ENCODE measurements at places on chromosomes 2 and 18.

DNA sequence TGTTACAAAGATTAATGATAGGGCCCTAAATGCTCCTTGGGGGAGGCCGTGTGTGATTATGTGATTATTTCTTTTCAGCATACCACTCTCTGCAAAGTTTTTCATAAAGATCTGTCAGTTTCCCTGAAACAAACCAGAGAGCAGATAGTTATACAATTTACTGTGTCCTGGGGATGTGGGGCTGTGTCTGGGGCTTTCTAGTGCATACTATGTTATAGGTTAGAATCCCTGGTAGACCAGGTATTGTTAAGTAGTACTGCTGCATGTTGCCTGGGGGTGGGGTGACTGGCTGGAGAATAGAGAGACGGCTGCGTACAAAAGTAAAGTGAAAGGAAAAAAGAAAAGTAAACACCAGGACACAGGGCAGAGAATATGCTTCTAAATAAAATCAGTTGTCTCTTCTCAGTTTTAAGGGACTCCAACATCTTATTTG is 3.3 kb upstream of the CCBE1 start:
- DNase-seq: no peak

DNA sequence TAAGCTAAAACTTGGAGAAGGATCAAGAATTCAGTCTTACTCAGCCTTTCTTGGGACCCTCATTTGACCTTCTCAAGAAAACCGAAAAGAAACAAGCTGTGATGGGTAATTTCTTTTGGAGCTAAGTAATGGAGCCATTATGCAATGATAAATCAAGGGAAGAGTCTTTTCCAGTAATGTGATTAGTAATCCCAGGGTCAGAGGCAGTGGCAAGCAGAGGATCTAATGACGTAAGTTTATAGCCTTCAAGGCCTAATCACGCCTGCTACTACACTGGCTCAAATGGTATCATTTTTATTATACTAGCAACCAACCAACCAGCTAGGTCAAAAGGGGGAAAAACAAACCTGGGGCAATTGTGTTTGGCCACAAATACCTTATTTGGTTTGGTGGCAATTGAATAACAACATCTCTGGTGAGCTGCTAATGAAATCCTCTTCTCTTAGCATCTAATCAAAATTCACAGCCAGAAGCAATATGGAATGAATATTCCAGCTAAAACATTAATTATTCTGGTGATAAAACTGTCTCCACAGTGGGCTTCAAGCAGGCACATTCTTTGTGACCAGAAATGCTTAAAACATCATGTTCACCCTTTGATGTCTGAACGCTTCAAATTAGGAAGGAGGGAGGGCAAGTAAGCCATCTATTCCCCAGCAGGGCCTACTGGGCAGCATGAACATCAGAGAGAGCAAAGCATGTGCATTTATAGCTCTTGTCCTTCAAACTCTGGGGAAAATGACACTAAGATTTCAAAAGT is 114.9 kb upstream of the SULT1C3 start:
- no peak for DNase-seq

DNA sequence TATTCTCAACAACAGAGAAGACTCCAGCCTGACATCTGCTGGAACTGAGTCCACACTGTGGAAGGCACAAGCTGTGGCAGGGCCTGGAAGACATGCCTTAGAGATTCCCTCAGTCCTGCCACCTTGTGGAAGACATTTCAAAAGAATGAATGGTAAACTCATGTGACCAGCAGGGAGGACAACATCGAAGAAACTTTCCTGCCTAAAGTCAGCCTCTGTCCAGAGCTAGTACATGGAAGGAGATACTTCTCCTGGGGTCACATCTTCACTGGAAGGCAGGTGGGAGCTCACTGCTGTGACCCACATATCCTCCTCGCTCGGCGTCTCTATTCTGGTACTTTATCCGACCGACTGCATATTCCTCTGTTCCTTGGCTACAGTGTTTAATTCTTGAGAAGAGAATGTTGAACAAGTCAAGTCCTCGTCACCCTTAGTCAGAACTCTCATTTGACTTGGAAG is 59.5 kb downstream of the PUM2 start:
- DNase-seq: peak; percentile 48

DNA sequence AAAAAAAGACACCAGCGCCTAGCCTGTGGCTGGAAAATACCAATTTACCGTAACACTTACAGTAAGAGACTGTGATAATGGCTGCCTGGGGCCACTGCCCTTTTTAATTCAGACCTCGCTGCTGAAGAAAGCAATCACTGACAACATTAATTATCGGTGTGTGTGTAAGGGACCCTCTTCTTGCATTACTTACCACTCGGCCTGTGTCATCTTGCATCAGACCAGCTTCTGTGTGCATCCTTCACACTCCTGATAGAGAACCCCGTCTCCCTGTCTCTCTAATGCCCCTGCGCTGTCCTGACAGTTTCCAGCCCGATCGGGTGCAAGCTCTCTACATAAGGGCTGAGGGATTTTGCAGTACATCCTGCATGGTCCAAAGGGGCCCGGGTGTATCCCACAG is 124.4 kb downstream of the ZNF516 start:
- no peak for DNase-seq

DNA sequence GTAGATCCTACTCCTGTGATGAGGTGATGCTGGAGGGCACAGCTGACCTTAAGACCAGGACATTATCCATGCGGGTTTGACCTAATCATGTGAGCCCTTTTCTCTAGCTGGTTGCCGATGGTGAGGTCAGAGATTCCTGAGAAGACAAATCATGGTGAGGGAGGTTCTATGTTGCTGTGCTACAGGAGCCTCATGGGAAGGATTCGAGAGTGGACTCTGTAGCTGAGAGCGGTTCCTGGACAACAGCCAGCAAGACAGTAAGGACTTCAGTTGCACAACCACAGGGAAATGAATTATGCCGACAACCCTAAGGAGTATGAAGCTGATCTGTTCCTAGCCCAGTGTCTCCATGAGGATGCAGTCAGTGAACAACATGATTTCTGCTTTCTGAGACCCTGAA is 80.4 kb downstream of the EPB41L3 start:
- no peak for DNase-seq

GRCh38 chr2:151071382-151071781 is 190.3 kb downstream of the RBM43 start:
- DNase-seq: no peak

DNA sequence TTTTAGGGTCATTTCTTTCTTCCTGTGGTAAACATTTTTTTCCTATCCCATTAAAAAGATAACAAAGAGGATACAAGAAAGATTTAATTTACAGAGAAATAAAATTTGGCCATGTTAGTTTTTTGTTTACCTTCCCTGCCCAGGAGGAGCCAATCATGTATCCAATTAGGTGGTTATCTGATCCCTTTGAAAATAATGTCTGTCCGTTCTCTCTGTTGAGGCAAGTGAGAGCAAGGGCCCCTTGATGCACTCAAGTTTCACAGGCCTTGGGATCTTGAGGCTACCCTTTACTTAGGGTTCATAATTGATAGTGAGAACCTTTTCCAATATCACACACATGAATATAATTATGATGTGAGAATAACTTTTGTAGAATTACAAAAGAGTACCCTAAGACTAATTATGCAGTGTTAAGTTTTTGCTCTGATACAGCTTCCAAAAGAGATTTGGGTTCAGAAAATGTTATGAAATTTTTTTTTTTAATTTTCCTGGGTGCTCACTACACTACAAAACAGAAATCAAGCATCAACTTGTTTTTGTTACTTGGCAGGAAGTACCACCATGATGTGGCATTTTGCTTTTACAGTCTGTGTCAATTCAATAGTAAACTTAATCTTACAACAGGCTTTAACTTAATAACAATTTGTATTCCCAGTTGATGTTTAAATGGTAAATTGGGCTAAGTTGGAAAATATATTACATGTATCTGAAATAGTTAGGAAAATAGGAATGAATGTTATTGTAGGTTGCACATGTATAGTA is 42.0 kb downstream of the AFTPH start:
- no peak for DNase-seq

GRCh38 chr2:25009954-25010353 is 31.9 kb upstream of the EFR3B start:
- DNase-seq: no peak

Measured in NCI-H446 treated with DMSO at 0.1 percent for 48 hours (cell line).